HS-5 (cell line): ENCODE measurements at places on chromosomes 2 and 18.

DNA sequence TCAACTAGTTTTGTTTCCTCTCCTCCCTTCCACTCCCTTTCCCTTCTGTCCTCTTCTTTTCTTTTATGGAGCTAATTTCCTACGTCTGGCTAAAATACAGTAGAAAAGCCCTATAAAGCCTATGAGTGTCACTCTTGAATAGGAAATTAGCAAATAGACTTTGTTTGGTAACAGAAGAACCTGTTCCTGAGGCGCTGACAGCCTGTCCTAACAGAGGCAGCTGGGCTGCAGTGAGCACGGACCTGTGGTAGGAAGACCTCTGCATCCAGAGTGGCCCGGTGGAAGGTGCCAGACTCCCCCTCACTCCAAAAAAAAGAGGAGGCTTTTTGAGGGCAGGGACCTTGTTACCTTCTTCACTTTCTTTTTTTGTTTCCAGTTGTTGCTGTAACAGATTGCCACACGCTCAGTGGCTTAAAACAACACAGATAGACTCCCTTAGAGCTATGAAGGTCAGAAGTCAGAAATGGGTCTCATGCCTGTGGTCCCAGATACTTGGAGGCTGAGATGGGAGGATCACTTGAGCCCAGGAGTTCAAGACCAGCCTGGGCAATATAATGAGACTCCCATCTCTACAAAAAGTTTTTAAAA, 81.2 kb upstream of the TXNDC2 start:
- no peak for DNase-seq

- no peak for DNase-seq
Measured at GRCh38 chr2:213010106-213010779, 141.2 kb downstream of the IKZF2 start.

DNA sequence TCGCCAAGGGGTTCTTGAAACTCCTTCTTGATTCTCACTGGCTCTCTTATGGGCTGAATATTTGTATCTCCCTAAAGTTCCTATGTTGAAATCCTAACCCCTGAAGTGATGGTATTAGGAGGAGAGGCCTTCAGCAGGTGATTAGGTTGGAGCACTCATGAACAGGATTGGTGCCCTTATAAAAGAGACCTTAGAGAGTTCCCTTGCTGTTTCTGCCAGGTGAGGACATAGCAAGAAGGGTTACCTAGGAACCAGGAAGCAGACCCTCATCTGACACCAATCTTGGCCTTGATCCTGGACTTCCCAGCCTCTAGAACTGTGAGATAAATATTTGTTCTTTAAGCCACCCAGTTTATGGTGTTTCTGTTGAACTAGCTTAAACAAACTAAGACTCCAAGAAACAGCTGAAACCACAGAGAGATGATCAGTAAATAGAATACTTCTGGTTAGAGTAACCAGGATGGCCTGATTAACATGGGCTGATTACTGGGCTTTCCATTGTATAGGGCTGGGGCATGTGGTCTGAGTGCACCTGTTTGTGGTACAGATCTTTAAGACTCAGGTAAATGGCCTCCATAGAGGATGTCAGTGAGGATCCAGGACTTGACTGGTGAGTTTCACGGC, 7.7 kb upstream of the CDC42EP3 start:
- DNase-seq = no peak

GRCh38 chr2:168252976-168253375, 5.6 kb upstream of the STK39 start:
- no peak for DNase-seq

GRCh38 chr2:7931808-7932207, 750.0 kb upstream of the ID2 start:
- DNase-seq = no peak
